ENCODE measurements at places on chromosomes 11 and 22.

DNA sequence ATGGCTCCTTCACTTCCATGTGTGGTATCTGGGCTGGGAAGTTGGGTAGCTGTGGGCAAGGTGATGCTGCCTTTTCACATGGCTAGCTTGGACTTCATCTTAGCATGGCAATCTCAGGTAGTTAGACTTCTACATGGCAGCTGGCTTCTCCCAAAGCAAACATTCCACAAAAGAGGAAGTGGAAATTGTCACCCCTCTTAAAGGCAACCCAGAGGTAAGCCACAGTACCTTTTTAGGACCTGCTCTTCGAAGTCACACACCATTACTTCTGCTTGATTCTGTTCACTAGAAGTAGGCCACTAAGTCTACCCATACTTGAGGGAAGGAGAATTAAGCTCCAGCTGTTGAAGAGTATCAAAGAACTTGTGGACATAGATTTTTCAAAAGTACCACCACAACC is 25.9 kb downstream of the TUG1 start:
- DNase-seq = no peak

DNA sequence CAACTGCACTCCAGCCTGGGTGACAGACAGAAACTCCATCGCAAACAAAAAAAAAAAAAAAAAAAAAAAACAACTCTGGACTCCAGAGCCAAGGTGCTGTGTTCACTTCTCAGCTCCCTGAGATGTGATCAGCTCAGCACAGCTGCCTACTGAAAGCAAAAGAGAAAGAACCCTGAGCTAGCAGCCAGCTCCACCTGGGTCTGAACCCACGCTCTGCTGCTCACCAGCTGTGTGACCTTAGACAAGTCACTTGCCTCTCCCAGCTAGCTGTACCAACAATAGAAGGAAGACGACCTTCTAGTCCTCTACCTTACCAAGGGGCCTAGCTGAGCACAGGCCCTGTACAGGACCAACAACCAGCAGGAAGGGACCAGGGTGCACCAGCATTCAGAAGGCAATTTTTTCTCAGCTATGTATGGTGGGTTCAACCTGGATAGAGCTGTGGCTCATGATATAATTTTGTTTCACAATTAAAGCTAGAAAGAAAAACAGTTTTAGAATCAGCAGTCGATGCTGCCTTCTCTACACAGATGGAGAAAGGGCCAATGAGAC is 3.8 kb downstream of the DGCR2 start:
- no peak for DNase-seq

DNA sequence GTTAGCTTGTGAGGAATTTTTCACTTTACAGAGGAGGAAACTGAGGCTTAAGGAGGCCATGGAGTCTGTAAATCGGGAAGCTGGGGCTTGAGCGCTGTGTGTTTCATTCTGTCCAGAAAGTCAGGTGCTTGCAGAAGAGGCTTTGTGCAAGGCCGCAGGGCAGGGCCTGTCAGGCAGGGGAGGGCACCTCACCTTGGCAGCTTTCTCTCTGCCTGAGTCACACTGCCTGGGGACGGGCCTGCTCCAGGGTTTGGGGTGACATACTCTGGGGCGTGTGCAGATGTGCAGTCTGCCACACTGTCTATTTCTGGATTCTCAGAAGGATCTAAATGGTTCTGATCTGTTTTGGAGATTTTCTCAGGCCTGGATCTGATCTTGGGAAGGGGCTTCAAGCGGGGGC is 8.4 kb downstream of the INCENP start:
- DNase-seq = no peak

DNA sequence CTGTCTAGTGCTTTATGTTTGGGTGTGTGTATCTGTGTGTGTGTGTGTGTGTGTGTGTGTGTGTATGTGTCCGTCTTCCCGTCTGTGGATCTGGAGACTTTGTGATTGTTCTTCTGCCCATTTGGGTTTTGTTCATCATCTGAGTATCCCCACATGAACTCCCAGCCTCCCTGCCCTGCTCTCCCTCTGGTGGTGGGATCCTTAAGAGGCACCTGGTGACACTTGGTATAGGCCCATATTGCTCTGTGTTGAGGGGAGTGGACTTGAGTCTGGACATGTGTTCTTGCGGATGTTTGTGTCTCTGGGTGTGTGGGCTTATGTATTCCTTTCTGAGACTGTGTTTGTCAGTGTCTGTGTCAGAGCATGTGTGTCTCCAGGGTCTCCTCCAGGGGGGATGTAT is 15.3 kb downstream of the RCOR2 start:
- no peak for DNase-seq

- DNase-seq = peak; percentile 4
These were observed 273.2 kb downstream of the DCDC1 start for GRCh38 chr11:31096191-31096805.

DNA sequence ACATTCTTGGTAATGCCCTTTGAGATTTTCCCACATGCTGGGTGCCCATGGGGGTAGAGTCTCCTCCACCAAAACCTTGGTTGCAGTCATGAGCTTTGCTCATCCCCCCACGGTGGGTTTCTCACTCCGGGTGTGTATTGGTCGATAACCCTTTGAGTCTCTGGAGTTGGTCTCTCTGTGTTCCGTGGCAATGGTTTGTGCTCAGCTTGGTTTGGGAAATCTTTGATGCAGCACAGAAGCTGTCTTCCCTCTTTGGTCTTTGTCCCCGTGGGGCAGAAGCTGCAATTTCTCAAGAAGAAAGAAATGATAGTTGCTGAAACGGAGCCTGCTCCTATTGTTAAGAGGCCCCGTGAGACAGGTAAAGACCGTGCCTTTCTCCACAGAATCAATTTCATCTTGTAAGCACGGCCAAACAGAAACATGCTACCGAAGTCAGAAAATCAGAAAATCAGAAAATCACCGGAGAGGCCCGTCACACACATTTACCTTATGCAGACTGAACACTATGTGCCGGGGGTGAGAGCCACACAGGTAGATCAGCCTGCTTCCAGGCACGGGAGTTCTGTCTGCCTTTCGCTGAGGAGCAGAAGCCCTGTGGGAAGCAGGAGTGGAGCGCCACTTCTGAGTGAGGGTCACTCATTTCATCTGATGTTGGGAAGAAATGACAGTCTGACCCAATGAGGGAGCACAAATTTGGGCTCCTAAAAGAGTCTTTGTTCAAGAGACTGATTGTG is 186.1 kb downstream of the TBC1D22A start:
- no peak for DNase-seq

- no peak for DNase-seq
These were observed 27.8 kb downstream of the P4HA3 start for GRCh38 chr11:74283580-74284180.

- peak; percentile 54 for DNase-seq
These were observed 4.2 kb downstream of the GRAMD1B start for GRCh38 chr11:123434262-123434661.

GRCh38 chr22:35978889-35979288 is 49.7 kb downstream of the RBFOX2 start:
- DNase-seq = no peak

DNA sequence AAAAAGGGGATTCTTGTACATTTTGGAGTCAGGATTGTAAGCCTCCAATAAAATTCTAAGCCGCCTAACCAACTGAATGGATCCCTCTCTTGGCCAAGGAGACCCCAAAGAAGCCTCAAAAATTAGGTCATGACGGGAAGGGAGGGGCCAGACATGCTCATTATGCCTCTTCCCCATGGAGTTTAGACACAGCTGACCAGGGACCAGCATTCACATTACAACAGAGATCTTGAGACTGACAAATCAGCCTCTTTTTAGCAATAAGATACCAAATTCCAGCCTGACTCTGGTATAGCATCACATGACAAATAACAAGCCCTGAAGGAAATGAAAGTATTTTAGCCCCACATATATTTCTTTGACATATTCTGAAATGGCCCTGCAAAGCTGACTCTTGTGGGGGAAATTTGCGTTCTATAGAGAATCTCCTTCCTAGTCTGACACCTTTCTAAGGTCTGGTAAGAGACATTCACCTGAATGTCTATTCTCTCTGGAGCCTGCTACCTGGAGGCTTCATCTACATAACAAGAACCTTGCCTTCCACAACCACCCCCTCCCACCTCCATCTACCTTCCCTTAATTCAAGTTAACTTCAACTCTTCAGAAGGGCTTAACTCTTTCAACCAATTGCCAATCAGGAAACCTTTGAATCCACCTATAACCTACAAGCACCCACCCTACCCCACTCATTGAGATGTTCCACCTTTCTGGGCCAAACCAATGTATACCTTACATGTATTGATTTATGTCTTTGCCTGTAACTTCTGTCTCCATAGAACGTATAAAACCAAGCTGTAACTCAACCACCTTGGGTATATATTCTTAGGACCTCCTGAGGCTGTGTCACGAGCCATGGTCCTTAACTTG is 10.3 kb downstream of the GAL start:
- no peak for DNase-seq

DNA sequence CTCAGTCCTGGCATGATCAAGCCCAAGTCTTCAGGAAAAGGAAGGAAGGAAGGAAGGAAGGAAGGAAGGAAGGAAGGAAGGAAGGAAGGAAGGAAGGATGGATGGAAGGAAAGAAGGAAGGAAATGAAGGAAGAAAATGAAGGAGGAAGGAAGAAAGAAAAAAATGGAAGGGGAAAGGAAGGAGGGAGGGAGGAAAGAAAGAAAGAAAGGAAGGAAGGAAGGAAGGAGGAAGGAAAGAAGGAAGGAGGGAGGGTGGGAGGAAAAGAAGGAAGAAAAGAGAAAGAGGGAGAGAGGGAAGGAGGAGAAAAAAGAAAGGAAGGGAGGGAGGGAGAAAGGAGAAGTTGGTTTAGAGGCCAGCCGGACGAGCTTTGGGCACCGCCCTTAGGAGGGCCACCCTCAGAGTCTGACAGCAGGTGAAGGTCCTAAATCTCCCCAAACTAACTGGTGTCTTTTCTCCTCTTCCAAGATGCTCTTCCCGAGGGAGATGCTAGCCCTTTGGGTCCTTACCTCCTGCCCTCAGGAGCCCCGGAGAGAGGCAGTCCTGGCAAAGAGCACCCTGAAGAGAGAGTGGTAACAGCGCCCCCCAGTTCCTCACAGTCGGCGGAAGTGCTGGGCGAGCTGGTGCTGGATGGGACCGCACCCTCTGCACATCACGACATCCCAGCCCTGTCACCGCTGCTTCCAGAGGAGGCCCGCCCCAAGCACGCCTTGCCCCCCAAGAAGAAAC is 122.8 kb downstream of the SEZ6L start:
- DNase-seq = no peak

- DNase-seq = no peak
These were observed 36.0 kb downstream of the BRD1 start for GRCh38 chr22:49791682-49792081.

DNA sequence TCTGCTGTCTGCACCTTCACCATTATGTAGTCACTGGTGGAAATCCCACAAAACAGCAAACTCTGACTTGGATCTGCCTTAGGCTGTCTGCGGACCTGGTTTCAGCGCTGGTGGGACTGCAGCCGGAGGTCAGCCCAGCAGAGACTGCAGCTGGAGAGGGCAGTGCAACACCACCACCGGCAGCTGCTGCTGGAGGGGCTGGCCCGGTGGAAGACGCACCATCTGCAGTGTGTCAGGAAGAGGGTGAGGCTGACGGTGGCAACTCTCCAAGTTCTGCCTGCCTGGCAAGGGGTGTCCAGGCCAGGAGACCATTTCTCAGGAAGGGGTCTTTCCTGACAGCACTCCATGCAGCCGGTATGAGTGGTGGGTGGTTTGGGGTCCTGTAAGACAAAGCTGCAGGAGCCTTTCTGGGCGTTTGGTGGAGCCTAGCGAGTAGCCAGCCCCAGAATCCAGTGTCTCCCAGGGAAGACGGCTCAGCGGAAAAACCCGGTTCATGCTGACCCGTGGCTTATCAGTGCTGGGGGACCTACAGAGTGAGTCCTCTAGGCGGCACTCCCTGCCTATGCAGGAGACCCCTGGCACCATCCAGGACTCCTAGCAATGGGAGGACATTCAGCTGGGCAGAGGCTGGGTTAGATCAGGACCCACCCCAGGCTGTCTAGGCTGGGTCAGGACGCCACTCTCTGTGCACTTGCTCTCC is 50.8 kb downstream of the PISD start:
- no peak for DNase-seq

GRCh38 chr11:121841487-121842191 is 274.4 kb downstream of the BLID start:
- no peak for DNase-seq

- DNase-seq = peak; percentile 80
These were observed 29.1 kb upstream of the BIRC3 start for GRCh38 chr11:102287964-102288724.

DNA sequence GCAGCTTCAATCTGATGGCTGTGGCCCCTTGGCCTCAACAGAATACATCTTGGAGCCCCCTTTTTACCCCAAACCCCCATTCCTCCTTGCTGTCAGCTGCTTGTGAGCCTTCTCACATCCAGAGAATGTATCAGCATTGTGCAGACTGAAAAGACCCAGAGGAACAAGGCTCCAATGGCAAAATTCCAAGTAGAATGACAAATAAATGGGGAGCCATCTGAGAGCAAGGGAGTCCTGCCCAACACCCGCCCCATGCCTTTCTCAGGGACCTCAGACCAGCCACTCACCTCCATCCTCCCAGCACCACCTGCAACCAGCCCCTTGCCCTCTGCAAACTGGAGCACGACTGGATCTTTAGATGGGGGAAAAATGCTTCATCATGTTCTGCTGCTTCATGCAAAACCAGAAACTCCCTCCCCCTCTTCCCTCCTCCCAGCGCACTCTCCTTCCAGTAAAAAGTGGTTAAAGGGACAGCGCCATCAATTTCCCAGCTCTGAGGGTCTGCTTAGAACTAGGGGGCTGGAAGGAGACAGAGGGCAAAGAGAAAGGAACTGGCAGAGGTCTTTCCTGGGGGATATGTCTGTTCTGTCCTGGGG is 2.2 kb upstream of the NEFH start:
- no peak for DNase-seq

GRCh38 chr22:17119481-17120202 is 1.5 kb downstream of the TMEM121B start:
- DNase-seq = no peak

- peak; percentile 65 for DNase-seq
These were observed 61.9 kb downstream of the ADM start for GRCh38 chr11:10366568-10367331.

DNA sequence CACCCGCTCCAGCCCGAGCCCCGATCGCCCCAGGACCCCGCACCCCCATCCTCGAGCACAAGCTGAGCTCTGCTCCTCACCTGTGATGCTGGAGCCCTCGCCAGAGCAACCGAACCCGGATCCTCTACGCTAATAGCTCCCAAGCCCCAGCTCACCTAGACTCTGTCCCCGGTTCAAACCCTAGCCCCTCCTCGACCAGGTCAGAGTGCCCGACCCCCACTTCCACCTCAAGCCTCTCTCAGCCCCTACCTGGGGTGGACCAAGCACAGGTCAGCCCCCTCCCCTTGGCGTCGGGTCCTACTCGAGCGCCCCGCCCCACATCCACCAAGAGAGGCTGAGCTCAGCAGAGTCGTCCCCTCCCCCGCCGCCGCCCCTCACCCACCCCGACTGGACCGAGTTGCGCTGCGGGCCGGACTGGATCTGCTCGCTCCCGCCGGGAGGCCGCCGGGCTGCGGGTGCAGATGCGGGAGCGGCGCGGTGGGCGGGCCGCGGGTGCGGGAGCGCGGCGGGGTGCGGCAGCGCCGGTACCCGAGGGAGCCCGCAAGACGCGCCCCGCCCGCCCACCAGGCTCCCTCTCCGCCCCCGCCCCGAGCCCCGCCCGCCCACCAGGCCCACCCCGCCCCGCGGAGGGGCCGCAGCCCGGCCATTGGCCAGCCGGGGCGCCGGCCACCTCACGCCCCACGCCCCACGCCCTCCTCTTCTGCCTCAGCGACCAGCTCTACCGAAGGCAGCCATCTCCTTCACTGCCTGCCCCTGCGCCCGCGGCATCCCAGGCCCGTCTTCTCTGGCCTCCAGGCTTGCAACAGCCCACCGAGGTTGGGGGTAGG is 577 bp upstream of the DKK3 start:
- no peak for DNase-seq

Data from activated CD4-positive, alpha-beta T cell treated with anti-CD3 and anti-CD28 coated beads, Interleukin-2, Interleukin-4, amounts not matched to agents 100 ng/mL and 50 ng/mL, durations not matched to agents 16 hours and 8 hours (primary cell).